ENCODE measurements at places on chromosomes 2 and 18.

DNA sequence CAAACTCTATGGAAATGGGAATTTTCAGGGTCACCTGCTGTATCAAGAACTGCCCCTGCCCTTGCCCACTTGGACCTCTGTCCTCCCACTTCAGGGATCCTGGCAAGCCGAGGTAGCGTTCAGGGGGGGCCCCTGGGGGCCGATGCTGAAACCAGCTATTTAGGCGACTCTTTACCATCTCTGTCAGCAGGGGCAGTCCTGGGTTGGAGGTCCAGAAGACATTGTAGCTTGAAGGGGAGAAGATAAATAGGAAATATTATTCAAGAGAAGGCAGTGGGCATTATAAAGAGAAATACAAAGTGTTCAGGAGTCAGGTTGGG lies 2.4 kb downstream of the MOGS start:
- DNase-seq, result no peak

DNA sequence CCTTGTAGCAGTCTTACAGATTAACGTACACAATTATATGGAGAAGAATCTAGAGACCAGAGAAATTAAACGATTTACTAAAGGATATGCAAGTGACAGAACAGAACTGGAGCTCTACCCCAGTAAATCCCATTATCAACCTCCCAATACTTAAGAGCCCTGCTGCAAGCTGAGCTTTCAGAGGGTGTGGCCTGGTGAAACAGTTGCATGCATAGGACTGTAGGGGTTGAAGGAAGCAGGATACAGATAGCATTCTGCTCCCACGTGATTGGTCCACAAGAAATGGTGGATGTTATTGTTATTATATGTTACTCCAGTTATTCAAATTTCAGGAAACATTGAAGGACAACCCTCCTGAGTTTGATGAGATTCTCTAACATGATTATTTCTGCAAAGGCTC lies 210.8 kb upstream of the THUMPD2 start:
- DNase-seq, result no peak

GRCh38 chr18:31821545-31822171 lies 61.0 kb upstream of the SLC25A52 start:
- no peak for DNase-seq

GRCh38 chr2:46171996-46172546 lies 125.1 kb upstream of the EPAS1 start:
- DNase-seq, result no peak

- DNase-seq, result no peak
These were observed 909.6 kb downstream of the DSC3 start for GRCh38 chr18:30132959-30133358.

DNA sequence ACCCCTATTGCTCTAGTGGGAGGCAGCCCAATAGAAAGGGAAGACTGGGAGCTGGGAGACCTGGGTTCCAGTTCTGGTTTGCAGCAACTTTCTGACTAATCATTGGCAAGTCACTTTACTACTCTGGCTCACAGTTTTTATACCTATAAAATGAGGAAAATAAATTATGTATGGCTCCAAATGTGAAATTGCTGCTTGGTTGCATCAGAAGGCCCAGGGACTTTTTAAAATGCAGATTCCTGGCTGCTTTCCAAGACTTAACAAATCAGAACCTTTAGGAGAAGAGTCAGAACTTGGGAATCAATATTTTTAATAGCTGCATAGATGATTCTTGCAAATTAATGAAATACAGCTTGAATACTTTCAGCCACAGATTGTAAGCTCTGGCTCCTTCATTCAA lies 943.9 kb downstream of the EPHA4 start:
- no peak for DNase-seq

GRCh38 chr2:99659874-99660273 lies 170.1 kb upstream of the REV1 start:
- no peak for DNase-seq
